ENCODE measurements at places on chromosomes 5 and 9.

GRCh38 chr5:12911156-12911555, 1006.9 kb upstream of the CTNND2 start:
- no peak for DNase-seq

DNA sequence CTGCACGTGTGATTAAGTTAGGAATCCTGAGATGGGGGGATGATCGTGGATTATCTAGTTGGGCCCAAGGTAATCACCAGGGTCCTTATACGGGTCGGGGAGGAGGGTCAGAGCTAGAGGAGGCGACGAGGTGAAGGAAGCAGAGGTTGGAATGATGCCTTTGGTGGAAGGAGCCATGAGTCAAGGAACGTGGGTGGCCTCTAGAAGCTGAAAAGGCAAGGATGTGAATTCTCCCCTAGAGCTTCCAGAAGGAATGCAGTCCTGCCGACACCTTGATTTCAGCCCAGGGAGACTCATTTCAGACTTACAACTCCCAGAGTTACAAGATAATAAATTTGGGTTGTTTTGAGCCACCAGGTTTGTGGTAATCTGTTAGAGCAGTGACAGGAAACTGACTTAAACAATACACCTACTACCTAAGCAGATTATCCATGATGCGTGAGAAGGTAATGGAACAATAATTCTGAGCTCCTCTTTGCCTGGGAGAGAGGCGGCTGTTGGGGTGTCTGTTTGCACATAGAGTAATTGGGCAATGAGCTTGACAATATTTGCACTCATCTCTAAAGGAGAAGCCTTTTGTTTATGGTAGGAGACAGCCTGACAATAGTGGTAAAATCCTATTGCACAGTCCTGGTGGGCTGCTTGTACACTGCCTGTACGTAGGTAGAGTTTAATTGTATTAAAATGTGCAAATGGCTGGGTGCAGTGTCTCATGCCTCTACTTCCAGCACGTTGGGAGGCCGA, 129.3 kb upstream of the IER5L start:
- no peak for DNase-seq

GRCh38 chr5:39801306-39801705, 376.5 kb upstream of the DAB2 start:
- DNase-seq: no peak

GRCh38 chr5:38800515-38800914, 45.3 kb upstream of the OSMR start:
- no peak for DNase-seq

GRCh38 chr5:1704266-1704665, 95.4 kb downstream of the MRPL36 start:
- no peak for DNase-seq

GRCh38 chr9:113882636-113883164, 6.6 kb downstream of the ZNF618 start:
- DNase-seq: no peak

DNA sequence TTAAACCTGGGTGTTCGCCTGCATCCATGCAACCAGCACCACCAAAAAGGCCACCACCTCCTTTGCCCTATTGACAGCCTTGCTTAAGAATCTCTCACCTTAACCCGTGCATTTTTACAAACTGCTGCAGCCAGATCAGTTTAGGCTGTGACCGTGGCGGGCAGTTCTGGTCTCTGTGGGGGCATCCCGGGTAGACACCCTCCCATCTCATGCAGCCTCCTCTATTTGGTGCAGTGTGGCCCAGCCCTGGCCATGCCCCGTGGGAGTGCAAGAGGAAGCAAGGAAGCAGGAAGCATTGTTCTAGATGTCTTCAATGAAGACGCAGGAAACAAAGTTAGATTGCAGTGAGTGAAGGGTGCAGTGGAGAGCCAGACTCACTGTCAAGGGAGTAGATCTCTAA, 108.8 kb upstream of the MVB12B start:
- DNase-seq: no peak

DNA sequence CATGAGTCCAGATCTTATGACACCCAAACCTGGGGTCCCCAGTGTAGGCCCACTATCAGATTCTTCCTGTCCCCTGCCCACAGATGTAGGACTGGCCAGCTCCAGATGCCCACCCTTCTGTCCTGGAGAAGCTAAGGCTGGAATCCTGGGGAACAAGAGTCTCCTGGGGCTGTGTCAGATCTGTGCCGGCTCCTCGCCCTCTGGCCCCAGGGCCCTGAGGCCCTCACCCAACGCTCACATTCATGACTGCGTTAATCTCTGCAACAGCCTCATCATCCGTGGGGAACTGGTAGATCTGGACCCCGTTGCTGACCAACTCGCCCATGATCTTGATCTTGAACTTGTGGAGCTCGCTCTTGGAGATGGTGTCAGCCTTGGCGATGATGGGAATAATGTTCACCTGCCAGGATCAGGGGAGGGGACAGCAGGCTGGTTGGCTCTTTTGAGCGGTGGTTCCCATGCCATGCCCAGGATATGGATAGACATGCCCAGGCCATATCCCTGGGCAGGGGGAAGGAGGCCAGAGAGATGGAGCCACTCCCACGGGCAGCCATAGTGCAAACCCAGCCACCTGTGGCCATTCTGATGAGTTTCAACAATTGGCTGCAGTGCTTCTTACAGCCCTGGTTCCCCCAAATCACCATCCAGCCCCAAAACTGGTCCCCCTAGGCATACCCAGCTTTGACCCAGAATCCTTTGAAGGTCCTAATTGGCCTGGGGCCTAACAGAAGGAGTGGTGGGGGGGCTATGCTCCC, 14.6 kb downstream of the SEPTIN8 start:
- DNase-seq: no peak
